Left cardiac atrium (tissue), 4 donors: ENCODE measurements at places on chromosomes 12 and 14. TPM values are rescaled to one million over a fixed set of nuclear protein-coding genes. Genes with fewer than 3 reads are reported as not detected.

The CDKL1 gene
- 2.9 TPM for total RNA-seq

The MANSC4 gene
- total RNA-seq, result not detected

The MYRFL gene
- total RNA-seq, result 0.15 TPM

The EGLN3 gene
- 73.1 TPM for total RNA-seq

The BDKRB1 gene
- total RNA-seq, result 1.0 TPM

The DDX11 gene
- 18.2 TPM for total RNA-seq

The LGR5 gene
- 0.10 TPM for total RNA-seq

The CD27 gene
- 0.26 TPM for total RNA-seq

The DBX2 gene
- 0.13 TPM for total RNA-seq

The AVPR1A gene
- 2.5 TPM for total RNA-seq

The MYF5 gene
- not detected for total RNA-seq

- no peak for DNase-seq
Measured at GRCh38 chr14:64987438-64987767, 708 bp downstream of the FNTB start.

- DNase-seq, result peak; percentile 92
Measured at GRCh38 chr12:2794736-2795289, at the start of gene FKBP4. Gene FKBP4, plus strand, starts transcription at chr12:2794970. Its CDS starts 170 bp downstream, at chr12:2795140.

GRCh38 chr12:6788972-6789924 is at the start of gene CD4:
Gene CD4, plus strand, starts transcription at chr12:6789528. Its CDS starts 10,611 bp downstream, at chr12:6800139.
- peak; percentile 73 for DNase-seq

DNA sequence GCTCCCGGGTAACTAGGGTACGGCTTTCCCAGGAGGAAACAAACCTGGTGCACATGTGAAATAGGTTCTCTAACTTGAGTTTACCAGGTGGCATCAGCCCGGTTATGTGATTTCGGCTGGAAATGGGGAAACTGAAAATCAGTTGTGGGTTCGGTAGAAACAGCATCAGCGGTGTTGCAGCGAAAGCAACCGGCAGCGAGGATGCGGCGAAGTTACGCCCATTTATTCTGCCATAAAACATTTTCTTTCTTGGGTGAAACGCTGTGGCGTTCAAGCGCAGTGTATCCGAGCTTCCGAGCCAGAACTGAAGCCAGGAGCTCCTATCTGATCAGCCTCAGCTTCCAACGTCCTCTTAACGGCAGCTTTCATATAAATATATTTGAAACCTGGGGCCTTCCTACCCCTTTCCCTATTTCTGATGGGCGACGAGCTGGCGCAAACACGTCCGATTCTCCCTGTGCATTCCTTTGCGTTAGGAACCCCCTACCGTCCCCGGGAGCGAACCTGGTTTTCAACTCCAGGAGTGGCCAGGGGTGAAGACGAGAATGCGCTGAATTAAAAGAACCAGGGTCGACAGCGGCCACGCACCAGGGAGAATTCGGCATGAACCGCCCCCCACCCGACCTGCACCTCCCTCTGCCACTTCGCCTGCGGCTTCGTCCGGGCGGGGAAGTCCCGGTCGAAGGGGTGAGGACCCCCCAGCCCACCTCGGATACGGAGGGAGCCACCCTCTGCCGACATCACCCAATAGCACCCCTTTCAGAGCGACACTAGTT is 1.6 kb downstream of the DPF3 start:
- DNase-seq, result no peak

DNA sequence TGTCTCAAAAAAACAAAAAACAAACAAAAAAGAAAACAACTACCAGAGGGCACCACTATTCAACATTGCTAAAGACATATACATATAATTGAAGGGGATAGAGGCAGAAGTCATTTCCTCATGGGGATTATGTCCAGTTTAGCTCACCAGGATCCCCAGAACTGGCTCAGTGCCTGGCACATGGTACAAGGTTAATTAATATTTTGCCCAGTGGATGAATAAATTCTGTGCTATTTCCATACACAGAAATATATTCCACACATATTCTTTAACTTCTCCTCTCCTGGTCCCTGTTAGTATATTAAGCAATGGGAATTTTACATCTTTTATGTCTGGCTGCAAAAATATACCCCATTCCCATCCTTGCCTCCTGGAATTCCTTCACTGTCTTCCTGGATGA is 6.7 kb downstream of the FOS start:
- no peak for DNase-seq

DNA sequence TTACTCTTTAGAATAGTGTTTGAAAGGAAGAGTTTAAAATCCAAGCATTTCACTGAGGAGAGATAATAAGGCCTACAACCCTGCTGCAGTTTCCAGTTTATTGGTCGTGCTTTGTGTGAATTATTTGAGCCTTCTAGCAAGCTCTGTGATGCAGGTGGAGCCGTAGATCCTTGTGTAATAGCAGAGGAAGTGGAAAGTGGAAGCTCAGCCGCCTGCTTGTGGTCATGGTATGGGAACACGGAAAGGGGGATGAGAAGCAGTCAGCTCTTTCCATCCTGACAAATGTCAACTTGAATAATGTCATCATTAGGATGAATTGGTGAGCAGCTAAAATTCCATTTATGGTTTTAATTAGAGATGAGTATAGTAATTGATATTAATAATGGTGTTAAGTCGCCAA is 29.1 kb downstream of the SYNE2 start:
- DNase-seq, result no peak

DNA sequence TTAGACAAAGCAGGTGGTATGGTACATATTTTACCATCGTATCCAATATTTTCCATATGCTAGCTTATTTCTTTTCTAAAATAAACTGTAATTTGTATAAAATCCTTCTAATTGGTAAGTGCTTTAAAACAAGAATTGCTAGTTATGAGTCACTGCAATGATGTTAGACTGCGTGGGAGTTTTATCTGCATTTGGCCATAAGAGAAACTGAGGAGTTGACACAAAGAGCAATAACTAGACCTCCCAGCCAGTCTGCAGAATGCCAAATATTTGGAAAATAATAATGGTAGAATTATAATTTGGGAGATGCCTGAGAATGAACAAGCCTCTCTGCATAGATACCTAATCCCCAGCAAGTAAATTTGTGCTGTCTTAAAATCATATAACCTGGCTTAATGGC is 61.7 kb upstream of the PTPRR start:
- no peak for DNase-seq

DNA sequence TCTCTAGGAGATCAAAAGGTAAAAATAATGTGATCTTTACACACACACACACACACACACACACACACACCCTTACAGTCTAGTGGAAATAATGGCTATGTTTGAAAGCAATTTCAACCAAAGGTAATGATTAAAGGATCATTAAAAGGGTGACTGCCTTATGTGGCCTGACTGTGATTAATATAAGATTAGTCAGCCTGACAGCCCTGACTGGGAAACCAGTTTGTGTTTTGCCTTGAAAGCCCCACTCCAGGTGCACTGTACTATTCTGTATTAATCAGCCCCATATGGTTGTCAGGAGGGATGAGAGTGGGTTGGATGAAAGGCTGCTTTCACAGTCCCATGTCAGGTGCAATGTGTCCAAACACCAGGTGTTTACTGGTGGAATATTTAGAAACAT is 10.5 kb downstream of the RASSF9 start:
- DNase-seq, result no peak

DNA sequence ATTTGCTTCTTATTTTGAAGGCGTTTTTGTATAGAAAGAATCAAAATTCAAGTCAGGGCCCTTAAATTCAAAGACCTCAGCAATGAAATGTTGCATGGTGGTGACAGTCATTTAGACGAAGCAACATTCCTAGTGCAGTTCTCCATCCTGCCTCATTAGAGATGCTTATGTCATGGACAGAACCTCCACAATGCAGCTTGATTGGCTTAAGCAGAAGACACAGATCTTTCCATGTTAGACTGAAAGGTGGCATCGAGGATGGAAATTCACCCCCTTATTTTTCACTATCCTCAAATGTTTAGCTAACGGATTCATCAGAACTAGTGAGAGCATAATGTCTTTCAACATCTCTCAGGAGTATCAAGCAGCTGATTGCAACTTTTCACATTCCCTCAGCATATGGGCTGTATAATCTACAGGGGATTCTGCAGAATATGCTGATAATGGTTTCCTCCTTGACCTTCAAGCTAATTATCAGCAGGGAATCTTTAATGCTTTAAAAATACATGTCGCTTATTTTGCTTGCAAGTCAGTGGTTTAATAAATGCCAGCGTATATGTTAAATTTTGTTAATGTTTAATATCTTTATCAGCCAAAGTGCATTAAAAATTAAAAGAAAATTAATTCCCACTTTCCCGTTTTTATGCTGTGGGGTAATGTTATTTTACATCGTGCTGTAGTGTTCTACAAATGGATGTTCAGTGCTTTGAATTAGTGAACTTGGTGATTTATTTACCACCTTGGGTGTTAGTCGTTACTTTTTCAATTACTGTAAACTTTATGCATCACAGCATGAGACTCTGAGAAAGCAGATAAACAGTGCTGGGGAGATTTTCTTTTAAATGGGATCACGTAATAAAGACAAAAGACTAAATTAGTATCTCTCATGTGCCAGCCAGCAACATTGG is 12.8 kb upstream of the NRDE2 start:
- no peak for DNase-seq

GRCh38 chr12:42442888-42443287 is 116.9 kb downstream of the PPHLN1 start:
- no peak for DNase-seq

- no peak for DNase-seq
Measured at GRCh38 chr14:98170575-98170974, 1101.4 kb downstream of the BCL11B start.

DNA sequence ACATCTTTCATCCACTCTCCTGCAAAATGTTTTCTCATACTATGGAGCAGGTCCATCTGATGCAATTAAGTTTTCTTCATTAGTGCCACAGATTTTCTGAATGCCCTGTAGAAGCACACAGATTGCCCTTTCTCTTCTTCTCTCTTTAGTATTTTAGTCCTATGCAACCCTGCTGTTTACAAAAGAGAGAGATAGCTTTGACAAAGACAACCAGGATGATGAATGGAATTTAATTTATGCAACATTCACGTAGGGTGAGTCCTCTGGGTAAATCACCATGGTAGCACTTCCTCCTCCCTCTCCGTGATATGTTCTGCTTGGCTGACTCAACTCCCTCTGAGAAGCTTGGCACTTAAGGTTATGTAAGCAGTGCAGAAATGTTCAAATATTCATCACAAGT is 400.9 kb upstream of the PDE3A start:
- no peak for DNase-seq

- no peak for DNase-seq
Measured at GRCh38 chr12:110821917-110822316, 24.9 kb upstream of the CCDC63 start.

GRCh38 chr14:29674566-29675285 is 252.9 kb downstream of the PRKD1 start:
- no peak for DNase-seq

DNA sequence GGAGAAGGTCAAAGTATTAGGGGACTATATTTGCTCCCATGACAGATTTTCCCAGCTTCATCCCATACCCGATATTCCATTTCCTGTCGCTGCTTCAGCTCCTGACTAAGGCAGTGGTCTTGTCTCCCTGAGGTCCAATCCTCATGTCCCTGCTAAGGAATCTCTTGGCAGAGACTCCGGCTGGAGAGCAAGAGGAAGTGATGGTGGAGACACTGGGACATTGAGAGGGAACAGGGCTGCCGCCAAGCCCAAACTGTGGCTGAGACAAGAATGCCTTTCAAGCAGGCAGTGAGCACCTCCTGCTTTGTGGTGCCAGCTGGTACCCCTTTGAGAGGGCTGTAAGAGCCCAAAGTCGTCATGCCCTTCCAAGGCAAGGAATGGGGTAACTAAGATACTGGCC is 5.5 kb downstream of the SP7 start:
- no peak for DNase-seq

DNA sequence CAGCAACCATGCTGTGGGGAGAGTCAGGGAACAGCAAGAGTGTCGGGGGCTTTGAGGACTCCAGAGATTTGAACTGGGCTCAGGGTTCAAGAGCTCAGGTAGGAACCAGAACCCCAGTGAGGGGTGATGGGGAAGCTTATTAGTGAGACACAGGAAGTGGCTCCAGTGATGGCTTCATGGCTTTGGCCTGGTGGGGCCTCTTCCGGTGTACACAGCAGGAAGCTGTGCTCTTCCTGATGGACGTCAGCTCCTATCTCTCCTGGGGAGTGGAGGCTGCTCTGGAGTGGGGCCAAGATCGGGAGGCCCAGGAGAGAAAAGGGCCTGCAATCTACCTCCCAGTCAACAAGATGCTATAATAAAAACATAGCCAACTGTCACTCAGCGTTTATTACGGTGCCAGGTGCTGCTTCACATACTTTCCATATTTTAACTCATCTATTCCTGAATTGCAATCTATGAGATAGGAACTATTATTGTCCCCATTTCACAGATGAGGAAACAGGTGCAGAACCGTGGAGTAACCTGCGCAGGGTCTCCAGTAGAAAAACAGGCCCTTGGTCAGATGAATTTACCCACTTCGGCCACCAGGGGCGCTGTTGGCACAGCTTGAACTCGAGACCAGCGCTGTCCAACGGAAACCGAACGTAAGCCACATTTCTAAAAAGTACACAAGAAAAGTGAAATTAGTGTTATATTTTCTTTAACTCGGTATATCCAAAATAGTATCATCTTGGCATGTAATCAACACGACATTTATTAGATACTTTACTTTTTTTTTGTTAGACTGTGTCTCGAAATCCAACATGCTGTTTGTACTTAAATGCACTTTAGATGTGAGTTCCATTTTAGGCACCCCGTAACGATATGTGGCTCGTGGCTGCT is 63.6 kb upstream of the DLK1 start:
- peak; percentile 66 for DNase-seq

- no peak for DNase-seq
Measured at GRCh38 chr14:69956970-69957369, 77.8 kb downstream of the SMOC1 start.

DNA sequence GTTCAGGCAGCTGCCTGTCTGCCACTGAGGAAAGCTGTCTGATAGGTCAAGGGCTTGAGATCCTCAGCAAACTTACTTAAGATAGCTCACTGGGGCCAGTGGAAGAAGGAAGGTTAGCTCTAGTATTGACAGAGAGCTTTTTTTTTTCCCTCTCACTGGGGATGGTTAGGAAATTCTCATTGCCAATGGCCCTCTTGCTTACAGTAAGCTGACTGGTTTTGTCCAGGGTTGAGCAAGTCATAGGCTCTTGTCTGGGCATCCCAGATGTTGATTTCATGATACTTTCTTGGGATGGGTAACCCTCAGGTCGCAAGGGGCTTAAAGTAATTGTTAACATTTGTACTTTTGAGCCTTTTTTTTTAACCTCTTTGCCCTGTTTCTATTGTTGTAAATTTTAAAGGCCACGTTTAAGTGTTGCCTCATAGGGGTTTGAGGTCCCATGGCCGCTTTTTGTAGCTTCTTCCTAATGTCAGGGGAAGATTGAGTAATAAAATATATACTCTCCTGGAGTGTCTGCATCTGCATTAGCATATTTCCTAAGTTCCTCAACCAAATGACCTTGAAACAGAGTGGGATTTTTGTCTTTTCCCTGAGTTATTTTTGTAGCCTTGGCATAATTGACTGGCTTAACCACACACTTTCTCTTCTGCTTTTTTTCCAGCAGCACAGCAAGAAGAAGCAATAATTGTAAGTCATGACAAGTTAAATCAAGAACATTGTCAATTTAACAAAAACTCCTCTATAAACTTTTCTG is 716.0 kb downstream of the LRFN5 start:
- no peak for DNase-seq

DNA sequence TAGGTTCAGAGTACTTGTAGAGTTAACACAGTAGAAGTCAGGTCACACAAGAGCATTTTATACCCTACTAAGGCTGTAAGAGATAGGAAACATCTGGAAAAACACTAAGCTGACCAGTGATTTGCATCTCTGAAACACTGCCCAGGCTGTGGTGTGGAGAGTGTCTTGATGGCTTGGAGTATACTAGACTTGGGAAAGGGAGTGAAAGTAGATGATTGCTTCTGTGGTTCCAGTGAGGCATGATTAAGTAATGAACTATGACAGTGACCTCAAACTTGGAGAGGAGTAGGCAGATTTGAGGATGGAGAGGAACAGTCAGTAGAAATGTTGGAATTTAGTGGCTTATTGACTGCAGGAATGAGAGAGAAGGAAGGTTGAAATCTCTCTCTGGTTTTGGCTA is 201.2 kb downstream of the FLRT2 start:
- peak; percentile 19 for DNase-seq
